OCI-LY7 (cell line): ENCODE measurements at places on chromosomes 5 and 9. TPM values are rescaled to one million over a fixed set of nuclear protein-coding genes. Genes with fewer than 3 reads are reported as not detected.

GRCh38 chr5:139762615-139763170 lies 32.9 kb upstream of the PSD2 start:
- DNase-seq = no peak

- DNase-seq = no peak
Observed at GRCh38 chr9:7782400-7783120, 17.0 kb downstream of the DMAC1 start.

GRCh38 chr5:44275908-44276307 lies 113.3 kb downstream of the FGF10 start:
- DNase-seq = no peak

The CDC20B gene
- total RNA-seq = not detected in 2 replicates

The FBP2 gene
- not detected in 2 replicates for total RNA-seq

DNA sequence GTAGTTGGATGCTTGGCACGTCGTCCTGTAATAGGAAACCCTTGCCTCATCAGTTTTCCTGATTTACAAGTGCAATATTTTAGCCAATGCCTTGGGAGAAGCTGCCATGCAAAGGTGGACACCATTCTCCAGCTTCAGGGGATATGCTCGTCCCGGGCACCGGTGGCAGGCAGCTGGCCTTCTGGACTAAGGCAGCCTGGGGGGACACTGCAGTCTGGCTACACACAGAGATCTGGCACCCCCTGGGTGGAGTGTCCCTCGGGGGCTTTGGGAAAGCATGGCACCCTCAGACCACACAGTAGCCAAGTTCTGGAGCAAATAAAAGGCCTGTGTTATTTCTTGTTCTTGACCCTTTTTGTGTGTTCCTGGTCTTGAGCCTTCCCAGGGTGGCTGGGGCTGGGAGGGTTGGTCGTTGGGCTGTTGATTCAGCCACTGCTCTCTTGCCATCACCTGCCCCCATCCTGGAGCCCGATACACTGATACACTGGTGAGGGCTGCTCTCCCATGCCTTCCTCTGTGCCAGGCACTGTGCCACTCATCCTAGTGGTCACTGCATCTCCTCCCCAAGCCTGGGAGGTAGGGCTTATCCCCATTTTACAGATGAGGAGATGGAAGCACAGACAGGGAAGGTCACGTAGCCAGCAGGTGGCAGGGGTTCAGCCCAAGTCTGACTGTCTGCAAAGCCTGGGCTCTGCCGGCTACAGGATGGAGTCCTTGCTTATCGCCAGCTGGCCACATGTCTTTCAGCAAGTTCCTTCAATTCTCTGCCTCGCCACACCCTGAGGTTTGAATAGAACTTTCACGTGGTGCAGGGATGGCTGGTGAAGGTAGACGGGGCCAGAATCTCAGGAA lies 134.1 kb downstream of the RGS3 start:
- no peak for DNase-seq

The BTNL9 gene
- total RNA-seq = 219 and 232 TPM in 2 replicates

- DNase-seq = no peak
Observed at GRCh38 chr9:6787793-6788161, 30.0 kb downstream of the KDM4C start.

DNA sequence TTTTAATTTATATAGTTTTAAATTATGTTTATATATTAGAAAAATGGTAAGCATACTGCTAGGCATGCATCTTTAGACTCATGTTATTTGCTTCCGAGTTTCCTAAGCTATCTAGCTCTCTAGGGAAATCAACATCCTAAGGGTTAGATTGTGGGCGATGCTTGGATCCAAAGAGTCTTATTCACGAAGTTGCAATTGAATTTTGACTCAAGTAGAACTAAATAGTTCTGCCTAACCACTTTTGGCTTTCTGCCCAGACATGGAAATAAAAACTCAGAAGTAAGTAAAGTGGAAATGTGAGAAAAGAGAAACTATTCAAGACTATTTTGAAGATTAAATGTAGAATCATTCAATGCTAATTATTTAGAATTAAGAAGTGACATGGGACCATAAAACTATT lies 440.4 kb downstream of the CDH18 start:
- no peak for DNase-seq

- no peak for DNase-seq
Observed at GRCh38 chr5:87150630-87151029, 117.1 kb upstream of the RASA1 start.

- DNase-seq = no peak
Observed at GRCh38 chr9:2154731-2155130, 139.6 kb downstream of the SMARCA2 start.

DNA sequence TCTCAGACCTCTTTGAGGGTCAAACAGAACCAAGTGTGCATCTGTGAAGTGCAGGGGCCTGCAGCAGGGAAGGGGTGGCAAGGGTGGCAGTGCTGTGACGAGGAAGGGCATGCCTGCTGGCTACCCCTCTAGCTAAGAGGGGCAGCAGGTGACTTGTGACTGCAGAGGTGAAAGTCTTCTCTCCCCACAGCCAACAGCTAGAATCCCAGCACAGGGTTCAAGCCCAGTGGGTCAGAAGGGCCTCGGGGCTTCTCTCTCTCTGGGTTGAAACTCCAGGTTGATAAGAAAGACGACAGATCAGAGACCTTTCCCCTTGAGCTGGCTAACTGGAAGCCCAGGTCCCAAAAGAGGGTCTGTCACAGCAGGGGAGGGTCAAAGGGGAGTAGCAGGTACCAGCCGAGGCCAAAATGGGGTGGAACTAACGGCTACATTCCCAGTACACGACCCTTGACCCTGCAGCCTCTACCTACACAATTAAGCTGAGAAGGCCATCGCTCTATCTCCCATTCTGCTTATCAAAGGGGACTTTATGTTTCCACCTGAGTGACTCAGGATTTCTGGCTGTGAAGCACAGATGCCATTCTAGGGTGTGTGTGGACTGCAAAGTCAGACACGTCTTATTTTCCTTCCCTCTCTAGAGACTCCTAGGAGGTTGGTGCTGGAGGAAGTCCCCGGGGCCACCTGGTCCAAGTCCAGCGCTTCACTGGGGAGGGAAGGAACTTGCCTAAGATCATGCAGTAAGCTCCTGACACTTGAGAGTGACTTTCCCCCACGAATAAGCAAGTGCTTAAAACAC lies 14.6 kb downstream of the ANKS6 start:
- no peak for DNase-seq

- DNase-seq = no peak
Observed at GRCh38 chr5:171102877-171103610, 206.0 kb upstream of the TLX3 start.

The PCDHA9 gene
- total RNA-seq = not detected in 2 replicates

GRCh38 chr5:177169271-177169670 lies 35.7 kb downstream of the NSD1 start:
- no peak for DNase-seq

DNA sequence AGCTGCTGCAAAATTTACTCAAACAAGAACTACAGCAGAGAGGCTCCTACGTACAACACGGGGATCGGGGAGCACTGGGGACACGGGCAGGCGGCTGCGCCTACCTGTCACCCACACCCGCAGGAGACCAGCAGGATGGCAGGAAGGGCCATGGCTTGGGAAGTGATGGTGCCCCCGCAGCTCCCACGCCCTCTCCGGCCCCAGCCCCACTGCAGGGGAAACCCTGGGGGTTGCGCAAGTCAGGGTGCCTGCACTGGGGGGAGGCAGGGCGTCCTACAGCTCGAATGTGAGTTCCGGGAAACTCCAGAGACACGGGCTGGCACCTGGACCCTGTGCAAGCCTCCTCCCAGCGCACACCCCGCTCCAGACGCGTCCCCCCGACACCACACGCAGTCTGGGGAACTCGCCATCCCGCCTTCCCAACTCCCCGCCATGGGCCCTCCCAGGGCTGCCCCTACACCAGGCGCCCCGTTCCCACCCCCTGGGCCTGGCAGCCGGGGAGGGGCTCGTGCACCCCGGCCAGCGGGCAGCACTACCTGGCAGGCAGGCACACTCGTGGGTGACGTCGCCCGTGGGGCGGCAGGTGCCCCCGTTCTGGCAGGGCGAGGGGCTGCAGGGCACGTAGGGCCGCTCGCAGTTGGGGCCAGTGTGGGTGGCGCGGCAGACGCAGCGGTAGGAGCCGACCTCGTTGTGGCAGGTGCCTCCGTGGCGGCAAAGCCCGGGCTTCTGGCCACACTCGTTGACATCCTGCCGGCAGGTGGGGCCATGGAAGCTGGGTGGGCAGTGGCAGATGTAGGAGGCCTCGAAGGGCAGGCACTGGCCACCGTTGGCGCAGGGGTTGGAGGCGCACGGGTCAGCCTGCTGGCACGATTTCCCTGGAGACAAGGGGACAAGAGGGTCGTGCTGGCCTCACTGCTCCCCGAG lies 23.3 kb downstream of the NOTCH1 start:
- DNase-seq = no peak

The CAVIN4 gene
- 0.59 and 0.68 TPM in 2 replicates for total RNA-seq

The ATG10 gene
- total RNA-seq = 14.8 and 17.0 TPM in 2 replicates

GRCh38 chr5:33679791-33680190 lies 212.0 kb downstream of the ADAMTS12 start:
- no peak for DNase-seq

GRCh38 chr5:42721484-42721883 lies 35.1 kb upstream of the CCDC152 start:
- DNase-seq = no peak

DNA sequence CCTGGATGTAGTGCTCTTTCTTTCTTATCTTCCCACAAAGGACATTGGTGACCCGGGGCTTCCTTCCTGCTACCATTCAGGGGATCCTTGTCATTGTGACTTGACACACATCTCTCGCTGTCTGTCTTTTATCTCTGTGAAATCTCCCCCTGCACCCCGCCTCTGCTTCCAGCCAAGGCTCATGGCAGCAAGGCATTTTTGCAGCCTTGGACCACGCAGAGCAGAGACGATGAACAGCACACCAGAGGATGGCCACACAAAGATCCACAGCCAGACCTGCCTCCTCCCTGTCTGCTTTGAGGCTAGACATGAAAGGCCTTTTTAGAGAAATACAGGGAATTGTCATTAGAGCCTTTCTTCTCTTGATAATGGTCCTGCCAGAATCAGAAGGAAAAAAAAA lies 549.1 kb downstream of the CDK5RAP2 start:
- DNase-seq = no peak

- no peak for DNase-seq
Observed at GRCh38 chr5:107812570-107813141, 141.9 kb upstream of the EFNA5 start.

The FAM170A gene
- total RNA-seq = not detected in 2 replicates

- DNase-seq = no peak
Observed at GRCh38 chr9:61667559-61668121, 477.8 kb downstream of the SPATA31A7 start.
